Stimulated activated CD4-positive, alpha-beta T cell treated with anti-CD3 and anti-CD28 coated beads, Interleukin-4, amount 100 ng/mL, for 24 hours (primary cell): ENCODE measurements at places on chromosomes 4 and X.

DNA sequence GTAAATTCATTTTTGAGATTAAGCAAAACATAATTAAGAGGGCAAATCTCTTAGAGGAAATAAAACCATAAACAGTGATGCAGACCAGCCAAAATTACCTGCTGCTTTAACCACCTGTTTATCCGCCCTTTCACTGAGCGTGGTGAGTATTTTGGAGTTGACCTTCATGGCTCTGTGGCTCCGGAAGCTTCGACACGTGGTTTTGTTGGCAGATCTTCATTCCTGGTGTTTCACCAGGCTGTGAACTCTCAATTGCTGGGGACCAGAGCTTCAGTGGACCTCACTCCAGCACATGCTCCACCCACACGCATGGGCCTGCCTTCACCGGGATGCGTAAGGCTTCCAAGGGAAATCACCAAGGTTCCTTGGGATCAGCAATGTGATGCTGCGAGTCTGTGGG, 83.8 kb downstream of the FHDC1 start:
- DNase-seq, result no peak

DNA sequence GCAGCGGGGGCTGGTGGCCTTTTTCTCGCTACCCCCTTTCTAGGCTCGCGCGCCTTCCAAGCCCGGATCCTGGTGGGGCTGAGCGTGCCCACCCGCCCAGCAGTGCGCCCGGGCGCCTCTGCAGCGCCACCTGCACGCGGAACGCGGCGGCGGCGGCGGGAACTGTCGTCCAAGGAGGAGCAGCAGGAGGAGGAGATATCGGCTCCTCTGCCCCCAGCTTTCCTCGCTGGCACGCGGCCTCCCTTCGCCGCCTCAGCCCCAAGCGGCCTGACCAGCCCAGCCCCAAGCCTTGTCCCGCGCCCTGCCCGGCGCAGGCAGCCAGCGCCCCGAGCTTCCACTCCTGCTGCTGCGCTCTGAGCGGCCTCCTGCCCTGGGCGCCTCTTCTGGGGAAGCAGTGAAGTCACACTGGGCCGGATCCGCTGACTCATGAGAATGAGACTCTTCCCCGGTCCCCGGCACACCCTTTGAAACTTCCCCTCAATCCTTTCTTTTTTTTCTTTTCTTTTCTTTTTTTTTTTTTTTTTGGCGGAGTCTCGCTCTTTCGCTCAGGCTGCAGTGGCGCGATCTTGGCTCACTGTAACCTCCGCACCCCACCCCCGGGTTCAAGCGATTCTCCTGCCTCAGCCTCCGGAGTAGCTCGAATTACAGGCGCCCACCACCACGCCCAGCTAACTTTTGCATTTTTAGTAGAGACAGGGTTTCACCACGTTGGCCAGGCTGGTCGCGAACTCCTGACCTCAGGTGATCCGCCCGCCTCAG, 10.6 kb upstream of the ELF4 start:
- DNase-seq, result peak; percentile 67

- no peak for DNase-seq
These were observed 53.1 kb downstream of the ABLIM2 start for GRCh38 chr4:8105306-8106100.

DNA sequence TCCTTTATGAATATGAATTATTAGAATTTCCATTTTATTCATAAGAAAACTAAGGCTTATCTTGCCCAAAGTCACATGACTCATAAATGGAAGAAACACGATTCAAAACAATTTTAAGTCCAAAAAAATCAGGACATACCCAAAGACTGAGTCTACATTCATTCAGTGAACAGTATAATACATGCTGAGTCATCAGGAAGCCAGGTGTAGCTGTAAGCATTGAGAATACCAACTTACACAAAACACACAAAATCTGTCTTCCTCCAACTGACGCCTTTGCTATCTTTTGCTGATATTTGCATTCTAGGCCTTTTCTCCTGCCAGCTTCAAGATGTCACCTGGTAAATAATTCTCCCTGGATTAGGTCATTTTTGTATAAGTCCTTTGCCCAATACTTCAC, 520.1 kb upstream of the GALNT7 start:
- no peak for DNase-seq
